ENCODE measurements at places on chromosomes 12 and 14.

- no peak for DNase-seq
Measured at GRCh38 chr14:32677129-32677780, 261.4 kb upstream of the NPAS3 start.

DNA sequence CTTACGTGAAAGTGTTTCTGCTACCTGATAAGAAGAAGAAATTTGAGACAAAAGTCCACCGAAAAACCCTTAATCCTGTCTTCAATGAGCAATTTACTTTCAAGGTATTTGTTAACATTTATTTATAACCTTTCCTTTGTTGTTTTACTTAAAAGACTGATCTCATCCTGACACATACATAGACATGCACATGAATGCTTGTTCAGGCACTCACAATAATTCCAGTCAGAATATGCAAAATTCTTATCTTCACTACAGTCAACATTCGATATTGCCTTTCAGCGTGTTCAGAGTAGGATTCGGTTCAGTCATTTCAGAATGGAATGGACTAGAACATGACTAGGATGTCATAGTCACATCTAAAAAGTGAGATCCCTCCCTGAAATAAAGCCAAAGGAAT, 394.6 kb downstream of the PAWR start:
- no peak for DNase-seq

- peak; percentile 86 for DNase-seq
Measured at GRCh38 chr14:90450667-90451066, 53.8 kb downstream of the CALM1 start.

GRCh38 chr12:52812749-52813148, 1.2 kb downstream of the KRT4 start:
- no peak for DNase-seq

DNA sequence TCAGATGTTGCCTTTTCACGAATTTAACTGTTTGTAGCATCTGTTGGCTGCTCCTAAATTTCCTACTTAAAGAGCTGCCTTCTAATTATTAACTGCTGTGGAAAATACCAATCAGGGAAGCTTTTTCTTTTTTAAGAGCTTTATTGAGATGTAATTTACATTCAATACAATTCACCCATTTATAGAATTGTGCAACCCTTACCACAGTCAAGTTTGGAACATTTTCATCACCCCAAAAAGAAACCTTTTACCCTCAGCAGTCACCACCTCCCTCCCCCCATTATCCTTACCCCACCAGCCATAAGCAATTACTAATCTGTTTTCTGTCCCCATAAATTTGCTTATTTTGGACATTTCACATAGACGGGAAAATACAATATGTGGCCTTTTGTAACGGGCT, 1.4 kb downstream of the PCNX4 start:
- no peak for DNase-seq

DNA sequence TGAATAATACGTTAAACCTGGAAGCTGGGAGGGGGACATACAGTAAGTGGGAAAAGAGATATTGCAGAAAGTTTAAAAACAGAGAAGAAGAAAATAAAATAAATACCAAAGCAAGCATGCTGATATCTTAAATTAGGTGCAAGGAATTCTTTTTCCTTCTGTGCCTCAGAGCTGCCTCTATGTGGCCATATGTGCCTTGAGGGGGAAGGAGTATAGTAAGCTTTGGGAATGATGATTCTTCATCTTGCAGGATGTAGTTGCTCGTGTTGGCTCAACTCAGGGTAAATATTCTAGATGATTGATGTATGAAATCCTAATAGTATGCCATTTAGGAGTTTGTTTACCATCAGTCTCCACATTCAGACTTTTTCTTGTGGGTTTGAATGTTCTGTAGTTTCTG, 251.4 kb downstream of the RGS6 start:
- DNase-seq: no peak

- DNase-seq: no peak
Measured at GRCh38 chr14:69135133-69135532, 17.8 kb downstream of the DCAF5 start.

GRCh38 chr14:90506748-90507147, 109.9 kb downstream of the CALM1 start:
- no peak for DNase-seq

GRCh38 chr12:89756194-89756584, 47.6 kb upstream of the ATP2B1 start:
- DNase-seq: no peak

GRCh38 chr12:57897286-57897974, 43.9 kb upstream of the ATP23 start:
- DNase-seq: no peak

DNA sequence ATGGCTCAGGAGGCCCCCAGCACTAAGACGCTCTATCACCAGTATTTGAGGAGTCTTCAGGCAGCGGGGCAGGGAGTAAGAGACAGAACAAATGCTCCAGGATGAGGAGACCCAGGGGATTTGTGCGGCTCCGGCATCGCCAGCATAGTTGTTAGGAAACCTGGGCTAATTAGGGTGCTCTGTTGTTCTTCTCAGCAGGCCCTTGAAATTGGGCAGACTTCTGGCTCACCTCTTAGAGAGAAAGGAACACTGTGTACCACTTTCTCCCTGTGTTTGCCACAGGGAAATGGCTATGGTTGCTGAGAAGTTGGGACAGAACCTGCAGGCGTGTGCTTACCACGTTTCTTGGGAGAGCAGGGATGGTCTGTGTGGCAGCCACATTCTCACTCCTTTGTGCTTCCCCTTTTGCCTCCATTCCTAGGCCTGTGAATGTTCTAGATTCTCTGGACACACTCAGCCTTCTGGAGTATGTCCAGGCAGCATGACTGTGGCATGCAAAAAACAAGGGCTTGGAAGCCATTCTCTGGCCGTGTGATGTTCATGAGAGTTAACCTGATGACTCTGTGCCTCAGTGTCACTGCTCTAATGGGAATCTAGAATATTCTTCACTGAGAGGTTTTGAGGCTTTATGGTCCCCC, 109.0 kb downstream of the CHST11 start:
- no peak for DNase-seq

DNA sequence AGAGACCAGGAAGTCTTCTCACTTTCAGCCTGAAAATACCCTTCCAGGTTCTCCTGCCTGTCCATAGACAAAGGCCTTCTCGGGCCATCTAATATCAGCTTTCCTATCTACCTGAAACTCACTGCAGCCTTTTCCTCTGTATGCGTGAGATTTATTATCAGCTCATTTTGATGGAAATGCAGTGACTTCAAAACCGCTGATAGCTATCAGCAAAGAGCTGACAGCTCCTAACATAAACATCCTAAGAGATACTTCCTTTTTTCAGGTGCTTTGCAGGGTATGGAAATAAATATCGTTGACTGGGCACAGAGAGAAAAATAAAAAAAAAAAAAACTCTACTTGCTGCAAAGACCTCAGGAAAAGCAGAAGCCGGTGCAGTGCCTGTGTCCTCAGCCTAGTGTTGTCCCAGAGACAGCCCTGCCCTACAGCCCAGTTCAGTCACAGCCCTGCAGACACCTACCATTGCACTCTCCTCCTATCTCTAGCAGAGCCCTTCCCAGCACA, 215.0 kb upstream of the EGLN3 start:
- DNase-seq: no peak

DNA sequence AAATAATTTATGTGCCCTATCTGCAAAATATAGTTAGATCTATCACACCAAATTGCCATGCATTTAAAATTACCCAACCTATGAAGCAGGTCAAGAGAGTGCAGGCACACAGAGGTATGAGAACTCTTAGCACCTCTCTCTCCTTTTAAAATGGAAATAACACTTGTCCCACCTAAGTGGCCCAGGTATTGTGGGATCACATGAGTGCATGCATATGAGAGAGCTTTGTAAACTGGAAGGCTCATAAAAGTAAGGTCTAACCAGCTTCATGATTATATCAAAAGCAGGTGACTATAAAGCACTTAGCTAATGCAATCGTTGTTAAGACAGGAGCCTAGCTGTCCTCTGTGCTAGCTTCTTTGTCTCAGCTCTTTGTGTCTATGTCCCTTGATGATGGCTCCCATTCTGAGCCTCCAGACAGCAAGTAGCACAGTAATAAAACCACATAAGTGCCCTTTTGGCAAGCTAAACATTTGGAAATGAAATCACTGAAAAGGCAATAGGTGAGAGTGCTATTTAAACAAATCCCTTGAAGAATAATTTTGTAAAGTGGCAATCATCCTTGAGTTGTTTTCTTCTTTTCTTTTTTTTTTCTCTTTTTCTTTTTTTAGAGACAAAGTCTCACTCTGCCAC, 219.0 kb downstream of the NTF3 start:
- no peak for DNase-seq

GRCh38 chr12:115158816-115159215, 474.8 kb upstream of the TBX3 start:
- DNase-seq: no peak
